ENCODE measurements at places on chromosomes 4 and X.

DNA sequence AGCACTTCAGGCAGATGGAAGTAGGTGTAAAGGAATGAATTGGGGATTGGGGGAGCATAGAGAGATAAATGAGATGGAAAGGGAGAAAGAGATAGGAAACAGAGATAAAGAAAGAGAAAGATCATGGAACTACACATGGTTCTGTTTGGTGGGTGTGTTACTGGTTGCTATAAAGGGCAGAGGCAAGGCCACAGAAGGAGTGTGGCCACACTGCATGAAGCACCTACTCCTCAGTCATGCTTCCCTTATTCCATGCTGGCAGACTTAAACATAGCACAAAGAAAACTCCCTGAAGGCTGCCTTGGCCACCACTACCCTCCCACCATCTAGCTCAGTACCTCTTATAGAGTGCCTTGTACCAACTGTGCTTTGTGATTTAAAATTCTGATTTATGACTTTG lies 56.9 kb downstream of the OPHN1 start:
- no peak for DNase-seq

DNA sequence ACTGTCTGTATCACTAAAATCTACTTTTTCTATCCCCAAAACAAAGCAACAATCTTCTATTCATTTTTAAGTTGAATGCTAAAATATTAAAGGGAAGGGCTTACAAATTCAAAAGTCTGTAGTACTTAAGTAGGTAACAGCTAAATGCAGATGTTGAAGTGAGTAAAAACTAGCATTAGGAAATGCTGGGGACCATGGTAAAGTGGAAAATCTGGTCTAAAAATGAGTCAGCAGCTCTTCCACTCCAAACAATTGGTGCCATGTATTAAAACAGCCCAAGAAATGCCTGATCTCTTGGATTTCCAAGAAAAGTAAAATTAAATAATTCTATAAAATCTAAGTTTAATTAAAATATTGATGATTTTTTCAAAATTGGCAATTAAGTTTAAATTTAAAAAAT lies 73.3 kb upstream of the PPP3CA start:
- DNase-seq: no peak

DNA sequence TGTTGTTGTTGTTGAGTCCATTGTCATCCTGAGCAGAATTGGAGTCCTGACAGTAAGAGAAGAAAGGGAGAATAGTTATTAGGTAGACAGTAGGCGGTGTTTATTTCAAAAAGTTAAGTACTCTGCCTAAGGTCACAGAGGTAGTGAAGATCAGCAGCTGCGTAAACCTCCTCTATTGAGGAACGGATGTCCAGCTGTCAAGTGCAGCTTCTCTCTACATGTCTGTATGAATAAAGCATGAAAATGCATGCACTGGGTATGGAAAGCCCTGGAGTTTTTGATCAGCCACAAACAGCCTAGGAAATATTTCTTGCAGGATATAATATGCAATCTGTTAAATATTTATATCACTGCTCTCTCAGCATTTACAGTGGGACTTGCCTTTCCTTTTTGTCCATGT lies 109.4 kb upstream of the CBLL2 start:
- DNase-seq: no peak

DNA sequence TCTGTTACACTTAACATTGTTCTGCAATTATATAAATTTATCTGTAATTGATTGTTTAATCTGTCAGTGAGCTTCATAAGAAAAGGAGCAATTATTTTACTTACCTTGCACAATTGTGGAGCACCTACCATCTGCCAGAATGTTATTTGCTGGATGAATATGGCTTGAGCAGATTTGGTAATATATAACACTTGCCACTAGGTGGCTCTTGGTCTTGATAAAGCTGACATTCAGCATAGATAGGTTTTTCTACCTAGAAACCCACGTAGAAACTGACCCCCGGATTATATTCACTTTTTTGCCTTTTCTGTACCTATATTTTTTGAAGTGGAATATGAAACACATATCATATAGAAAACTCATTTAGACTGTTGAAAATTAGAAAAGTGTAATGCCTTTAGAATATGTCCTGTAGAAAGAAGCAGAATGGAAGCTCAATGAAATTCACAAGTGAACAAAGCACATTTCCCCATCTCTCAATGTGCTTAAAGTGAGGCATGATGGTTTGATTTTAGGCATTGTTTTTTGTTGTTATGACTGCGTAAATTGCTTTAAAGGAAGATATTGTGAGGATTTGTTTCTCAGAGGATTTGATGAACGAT lies 9.5 kb downstream of the RBPJ start:
- DNase-seq: no peak

DNA sequence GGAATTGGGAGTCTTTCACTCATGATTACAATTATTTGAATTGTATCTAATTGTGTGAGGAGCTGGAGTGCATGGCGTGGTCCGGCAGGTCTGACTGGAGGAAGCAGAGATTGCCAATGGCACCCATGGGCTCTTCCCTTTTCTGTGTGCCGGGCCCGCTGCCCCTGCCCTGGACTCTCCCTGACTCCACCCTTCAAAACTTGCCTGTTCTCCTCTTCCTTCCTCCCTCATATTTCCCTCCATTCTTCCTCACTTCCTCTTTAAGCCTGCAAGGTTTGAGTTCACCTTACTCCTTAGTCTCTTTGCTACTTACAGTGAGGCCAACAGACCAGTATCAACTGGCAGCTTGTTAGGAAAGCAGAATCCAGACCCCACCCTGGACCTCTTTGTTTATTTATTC lies 6.5 kb upstream of the STBD1 start:
- DNase-seq: no peak

DNA sequence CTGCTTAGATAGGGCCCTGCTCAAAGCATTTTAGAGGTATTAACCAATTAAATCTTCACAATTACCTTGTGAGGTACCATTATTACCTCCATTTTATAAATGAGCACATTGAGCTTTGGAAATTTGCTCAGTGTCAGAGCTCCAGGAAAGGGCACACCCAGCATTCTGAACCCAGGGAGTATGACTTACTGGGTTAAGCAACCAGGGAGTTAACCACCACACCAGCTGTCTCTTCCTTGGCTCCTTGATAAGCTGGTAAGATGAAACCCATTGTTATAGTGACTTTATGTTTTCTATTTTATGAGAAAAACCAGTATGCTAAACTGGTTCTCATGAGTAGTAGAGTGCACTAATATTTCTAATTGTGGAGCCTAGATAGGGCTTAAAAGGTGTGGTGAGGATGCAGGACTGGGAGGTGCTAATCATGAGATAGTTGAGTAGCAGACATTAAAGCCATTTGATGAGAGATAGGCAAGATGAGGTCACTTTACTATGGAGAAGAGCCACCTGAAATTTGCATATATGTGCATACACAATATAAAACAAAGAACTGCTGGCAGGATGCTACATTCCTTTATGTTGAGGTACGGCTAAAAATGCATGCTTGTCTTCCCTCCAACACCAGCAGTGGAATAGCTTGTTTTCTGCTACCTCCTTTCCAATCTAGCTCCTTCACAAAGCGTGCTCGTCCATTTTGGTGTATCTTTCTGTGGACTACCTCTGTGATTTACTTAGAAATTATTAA lies 556.1 kb downstream of the SPRY1 start:
- no peak for DNase-seq

GRCh38 chrX:154056770-154057241 lies 37.1 kb upstream of the IRAK1 start:
- DNase-seq: no peak

- DNase-seq: no peak
These were observed 317.7 kb downstream of the ARHGAP24 start for GRCh38 chr4:85792376-85793232.

DNA sequence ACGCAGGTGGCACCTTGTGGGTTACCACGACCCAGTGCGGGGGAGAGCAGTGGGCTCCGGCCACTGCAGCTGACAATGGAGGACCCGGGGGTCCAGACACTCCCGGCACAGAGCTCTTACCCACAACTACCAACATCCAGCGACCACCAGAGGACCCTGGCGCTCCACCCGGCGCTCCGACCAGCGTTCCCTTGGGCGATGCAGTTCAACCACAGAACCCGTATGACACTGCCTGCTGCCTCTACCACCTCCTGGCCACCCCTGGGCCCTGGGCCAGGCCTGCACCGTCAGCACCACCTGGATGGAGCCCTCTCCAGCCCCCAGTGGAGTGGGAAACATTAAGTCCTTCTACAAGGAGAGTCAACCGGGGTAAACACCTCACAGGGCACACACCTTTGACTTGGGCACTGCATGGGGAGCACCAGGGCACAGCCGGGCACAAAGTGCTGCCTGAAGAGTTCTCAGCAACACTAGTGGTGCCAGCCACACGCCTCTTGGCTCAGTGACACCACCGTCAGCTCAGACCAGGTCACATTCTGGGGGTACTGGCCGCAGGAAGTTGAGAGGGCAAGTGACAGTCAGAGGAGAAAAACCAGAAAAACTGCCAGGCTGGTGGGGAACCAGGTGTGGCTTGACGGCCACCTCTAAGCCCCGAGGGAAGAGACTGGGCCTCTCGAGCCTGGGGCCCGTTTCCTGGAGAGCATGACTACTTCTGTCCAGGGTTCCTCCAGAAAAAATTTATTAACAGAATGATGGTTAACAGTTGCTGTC lies 2.6 kb downstream of the CTBP1 start:
- no peak for DNase-seq

DNA sequence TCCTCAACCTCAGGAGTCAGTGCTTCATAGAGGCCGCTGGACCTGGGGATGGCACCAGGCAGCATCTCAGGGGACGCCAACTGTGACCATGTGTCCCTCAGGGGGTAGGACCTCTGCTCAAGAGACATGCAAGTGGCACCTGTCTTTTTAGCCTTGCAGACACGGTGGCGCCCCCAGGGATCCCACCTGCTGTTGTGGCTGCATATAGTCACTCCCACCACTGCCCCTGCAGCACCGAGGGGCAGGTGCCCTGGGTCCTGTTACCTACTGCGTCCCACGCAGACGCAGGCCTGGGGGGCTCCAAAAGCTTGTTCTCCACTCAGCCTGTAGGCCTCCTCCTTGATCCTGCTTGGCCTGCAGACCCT lies 2.5 kb downstream of the MYL5 start:
- DNase-seq: no peak

Data from activated T-helper 1 cell treated with anti-CD3 and anti-CD28 coated beads, Interleukin-12 subunit alpha, Interleukin-12 subunit beta, Interleukin-2, Interleukin-4 antibody, amounts not matched to agents 30 ng/mL and 10 ng/mL and 1 ng/mL, durations not matched to agents 14 hours and 24 hours and 36 hours (primary cell).